Stimulated activated CD8-positive, alpha-beta memory T cell treated with anti-CD3 and anti-CD28 coated beads, Interleukin-15, amount 100 ng/mL, for 24 hours (primary cell): ENCODE measurements at places on chromosomes 2 and 18.

DNA sequence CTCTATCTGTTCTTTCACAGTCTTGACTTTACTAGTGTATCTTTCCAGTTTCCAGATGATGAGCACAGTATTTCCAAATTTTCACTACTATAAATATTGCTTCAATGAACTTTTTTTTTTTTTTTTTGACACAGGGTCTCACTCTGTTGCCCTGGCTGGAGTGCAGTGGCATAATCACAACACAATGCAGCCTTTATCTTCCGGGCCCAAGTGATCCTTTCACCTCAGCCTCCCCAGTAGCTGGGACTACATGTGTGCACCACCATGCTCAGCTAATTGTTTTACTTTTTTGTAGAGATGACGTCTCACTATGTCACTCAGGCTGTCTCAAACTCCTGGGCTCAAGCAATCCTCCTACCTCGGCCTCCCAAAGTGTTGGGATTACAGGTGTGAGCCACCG lies 142.8 kb downstream of the SRBD1 start:
- no peak for DNase-seq

DNA sequence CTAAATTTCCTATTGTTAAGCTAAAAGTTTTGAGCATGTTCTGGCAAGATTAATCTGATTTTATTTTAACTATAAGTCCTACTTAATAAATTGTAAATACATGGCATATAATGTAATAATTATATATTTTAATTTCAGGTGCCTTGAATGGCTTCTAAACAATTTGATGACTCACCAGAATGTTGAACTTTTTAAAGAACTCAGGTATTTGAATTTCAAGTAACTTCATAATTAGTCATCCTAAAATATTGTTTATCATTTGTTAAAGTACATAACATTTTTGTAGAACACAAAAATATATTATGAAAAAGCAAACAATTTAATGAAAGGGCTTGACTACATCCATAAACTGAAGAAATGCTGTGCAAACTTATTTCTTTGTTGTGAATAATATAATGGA lies 14.5 kb downstream of the GMCL1 start:
- no peak for DNase-seq

DNA sequence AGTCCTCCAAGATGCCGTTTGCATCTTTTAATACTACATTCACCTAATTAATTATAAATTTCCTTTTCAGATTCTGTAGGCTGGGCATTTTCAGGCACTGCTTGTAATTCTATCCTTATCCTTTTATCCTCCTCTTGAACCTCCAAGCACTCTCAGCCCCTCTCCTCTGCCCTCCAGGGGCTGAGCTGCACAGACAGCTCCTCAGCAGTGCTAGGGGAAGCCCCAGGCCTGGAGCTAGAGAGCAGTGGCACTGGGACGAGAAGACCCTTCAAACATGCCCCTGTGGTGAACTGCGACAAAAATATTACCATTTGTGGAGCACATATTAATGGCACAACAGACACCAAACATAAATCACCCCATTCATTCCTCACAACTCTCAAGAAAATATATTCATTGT lies 32.9 kb downstream of the CFAP210 start:
- no peak for DNase-seq

DNA sequence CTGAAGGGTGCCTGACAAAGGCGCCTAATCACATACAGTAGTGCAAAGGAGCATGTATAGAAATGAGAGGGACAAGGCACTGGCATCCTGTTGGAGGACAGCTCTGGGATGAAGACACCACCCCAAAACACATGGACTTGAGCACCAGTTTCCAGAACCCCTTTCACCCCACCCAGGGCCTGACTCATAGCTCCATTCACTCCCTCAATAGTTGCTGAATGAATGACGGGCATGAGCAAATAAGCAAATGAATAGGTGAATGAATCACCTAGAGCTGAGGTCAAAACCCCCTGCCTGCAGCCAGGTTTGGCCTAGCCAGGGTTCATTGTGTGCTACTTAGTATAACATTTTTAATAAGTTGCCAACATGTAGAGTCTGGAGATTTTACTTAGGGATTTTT lies 66.3 kb downstream of the NRP2 start:
- no peak for DNase-seq

- DNase-seq = no peak
These were observed 15.3 kb downstream of the VIT start for GRCh38 chr2:36711741-36712314.

DNA sequence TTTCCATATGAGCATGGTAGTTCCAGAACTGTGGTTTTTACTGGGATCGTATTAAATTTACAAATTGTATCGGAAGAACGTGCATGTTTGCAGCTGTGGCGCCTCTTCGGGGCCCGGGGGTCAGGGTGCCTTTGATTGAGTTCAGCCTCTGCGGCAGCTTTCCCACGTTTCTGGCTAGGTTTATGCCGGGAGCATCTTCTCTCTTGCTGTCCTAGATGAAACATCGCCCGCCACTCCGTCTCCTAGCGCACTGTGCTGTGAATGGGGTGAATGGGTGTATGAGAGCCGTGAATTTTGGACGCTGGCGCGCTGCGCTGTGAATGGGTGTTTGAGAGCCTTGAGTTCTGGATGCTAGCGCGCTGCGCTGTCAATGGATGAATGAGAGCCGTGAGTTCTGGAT lies 12.3 kb downstream of the PDCD1 start:
- DNase-seq = no peak

GRCh38 chr18:33818145-33818544 lies 240.1 kb downstream of the ASXL3 start:
- no peak for DNase-seq

DNA sequence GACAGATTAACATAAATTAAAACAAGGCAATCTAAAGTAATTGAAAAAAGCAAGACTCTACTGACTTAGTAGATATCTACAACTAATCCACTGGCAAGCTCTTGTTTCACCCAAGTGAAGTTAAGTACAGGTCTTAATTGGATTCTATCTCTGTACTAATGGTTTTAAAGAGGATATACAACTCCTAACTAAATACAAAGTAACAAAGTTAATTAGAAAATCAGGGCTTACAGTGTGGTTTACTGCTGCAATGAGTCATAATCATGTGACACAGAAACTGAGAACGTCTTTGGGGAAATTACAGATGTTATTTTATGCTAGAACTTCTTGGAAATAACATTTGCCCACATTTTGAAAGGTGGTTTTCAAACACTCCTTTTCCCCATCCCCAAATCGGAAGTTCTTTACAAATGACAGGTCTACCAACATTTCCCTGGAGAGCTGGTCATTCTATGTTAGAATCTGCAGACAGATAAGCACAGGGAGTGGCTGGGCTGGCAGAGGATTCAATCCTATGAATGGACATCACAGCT lies 245.3 kb downstream of the STK39 start:
- no peak for DNase-seq

DNA sequence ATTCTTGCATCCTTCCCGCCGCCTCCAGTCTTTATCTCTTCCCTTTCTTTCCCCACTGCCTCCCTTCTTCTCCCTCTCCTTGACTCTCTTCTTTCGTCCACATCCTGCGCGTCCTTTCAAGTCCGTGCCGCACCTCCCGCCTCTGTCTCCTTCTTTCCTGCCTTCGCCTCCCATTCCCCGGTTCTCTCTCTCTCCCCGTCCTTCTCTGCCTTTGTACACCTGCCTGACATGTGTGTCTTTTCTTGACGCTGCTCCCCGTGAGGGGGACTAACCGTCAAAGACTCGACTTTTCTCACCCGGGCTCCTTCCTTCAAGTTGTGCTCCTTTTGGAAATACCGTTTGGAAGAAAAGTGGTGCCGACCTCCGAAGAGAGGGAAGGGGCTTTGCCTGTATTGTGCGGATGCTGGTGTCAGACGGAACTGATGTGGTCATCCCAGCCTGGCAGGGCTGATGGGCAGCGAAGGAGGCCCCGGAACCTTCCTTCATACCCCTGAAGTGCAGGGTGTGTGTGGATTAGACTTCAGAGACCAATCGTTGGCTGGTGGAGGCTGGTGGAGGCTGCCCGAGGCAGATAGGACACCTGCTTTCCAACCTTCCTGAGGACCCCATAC lies 879 bp downstream of the TMEM178A start:
- no peak for DNase-seq

DNA sequence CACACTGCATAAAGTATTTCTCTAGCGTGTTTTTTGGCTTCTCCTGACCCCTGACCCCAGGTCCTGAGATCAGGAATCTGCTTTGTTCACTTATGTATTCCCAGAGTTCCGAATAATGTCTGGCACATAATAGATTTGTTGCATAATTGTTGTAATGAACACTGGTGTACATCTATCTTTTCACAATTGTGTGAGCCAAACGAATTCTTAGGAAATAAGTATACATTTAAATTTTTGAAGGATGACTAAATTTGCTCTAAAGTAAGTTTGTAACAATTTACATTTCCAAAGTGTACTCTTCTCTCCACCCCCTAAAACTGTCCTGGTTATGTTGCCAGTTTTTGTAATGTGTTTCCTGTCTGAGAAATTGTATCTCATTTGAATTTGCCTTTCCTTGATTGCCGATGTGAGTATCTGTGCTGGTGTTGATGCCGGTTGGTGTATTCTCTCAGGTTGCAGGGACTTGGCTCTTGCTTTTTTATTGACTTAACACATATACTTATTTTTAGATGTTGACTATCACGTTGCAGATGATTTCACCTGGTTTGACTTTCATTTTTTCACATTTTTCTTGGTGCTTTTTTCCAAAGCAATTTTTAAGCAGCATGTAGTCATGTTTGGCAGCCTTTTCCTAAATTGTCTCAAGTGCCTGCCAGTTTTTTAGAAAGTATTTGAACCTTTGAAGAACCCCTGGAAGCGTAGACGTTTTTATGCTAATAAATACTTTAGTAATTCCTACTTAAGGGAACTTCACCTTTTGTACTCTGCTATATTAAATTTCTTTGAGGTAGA lies 16.1 kb upstream of the FARP2 start:
- DNase-seq = no peak

DNA sequence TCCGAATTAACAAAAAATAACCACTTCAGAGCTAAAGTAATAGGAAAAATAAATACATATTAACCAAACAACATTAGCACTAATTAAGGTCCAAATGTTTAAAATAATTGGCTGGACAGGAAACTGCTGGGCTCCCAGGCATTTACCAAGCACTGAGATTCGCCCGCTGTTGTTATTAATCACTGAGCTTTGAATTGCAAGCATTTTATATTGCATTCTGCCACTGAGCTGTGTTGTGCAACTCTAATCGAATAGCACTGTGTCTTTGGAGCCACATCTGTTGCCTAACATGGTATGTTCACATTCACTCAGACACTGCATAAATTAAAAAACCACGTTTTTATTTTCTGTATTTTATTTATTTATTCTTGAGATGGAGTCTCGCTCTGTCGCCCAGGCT lies 88.9 kb downstream of the SOWAHC start:
- DNase-seq = no peak

DNA sequence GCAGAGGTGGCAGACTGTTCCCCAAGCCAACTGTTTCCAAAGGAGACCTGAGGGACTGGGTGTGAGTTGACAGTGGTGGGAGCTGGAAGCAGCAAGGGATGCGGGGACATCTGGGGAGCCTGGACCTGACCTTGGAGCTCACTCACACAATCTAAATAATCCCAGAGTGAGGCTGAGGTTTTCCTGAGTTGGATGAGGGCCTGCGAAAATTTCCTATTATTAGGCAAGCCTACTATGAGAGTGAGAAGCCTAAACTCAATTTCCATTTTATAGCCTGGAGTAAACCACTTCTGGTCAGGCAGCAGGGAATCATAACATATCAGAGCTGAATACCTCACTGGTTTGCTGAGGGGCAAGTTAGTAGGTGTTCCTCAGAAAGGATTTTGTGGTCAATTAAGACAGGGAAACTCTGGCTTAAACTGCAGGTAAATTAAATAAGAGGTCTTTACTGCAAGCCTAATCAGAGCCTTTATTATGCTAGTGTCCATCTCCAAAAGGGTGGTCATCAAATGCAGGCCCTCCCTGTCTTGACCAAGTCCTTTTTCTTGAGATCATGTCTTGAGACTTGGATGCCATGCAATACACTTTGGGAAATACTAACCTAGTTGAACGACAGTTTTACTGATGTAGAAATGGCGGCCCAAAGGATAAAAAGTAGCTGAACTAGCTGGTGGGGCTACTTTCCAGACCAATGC lies 1.7 kb upstream of the COX5B start:
- no peak for DNase-seq

GRCh38 chr18:55219059-55219458 lies 259.8 kb upstream of the CCDC68 start:
- DNase-seq = no peak

- no peak for DNase-seq
These were observed 314.7 kb downstream of the METTL4 start for GRCh38 chr18:2256577-2256976.

DNA sequence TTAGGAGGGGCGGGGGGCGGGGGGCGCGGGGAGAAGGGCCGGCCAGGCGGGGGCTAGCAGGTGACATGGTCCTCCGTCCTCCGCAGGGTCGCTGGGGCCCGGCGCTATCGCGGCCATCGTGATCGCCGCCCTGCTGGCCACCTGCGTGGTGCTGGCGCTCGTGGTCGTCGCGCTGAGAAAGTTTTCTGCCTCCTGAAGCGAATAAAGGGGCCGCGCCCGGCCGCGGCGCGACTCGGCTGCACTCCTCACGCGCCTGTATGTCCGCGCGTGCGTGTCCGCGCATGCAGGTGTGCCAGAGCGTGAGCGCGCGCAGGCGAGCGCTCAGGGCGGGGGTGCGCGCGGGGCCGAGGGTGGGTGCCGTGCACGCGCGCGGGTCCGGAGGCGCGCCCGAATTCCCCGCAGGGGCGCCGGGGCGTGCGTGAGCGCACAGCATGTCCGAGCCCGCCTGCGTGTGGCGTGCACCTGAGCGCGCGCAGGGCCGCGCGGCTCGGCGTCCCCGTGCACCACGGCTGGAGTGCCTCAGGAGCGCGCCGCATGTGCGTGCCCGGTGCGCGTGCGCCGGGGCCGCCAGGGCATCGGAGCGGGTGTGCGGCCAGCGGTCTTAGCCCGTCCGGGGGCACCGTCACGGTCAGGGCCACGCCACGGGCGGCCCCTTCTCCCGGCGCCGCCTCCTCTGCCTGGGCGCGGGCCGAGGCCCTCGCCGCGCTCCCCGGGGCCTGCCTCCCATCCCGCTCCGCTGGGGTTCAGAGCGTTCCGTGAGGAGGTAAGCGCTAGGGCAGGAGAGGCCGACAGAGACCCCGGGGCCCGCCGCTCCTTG lies 6.3 kb downstream of the SNORC start:
- DNase-seq = no peak

GRCh38 chr2:68115965-68116364 lies 41.7 kb upstream of the PNO1 start:
- no peak for DNase-seq

GRCh38 chr2:66813976-66814375 lies 379.1 kb downstream of the MEIS1 start:
- DNase-seq = no peak

- DNase-seq = no peak
These were observed 3.4 kb downstream of the OTX1 start for GRCh38 chr2:63053889-63054602.

- no peak for DNase-seq
These were observed at the start of gene RTKN for GRCh38 chr2:74441690-74442482. Gene RTKN (minus strand): TSS chr2:74441937. CDS start chr2:74441816, 121 bp downstream.

GRCh38 chr2:24842081-24843050 lies 49.1 kb downstream of the CENPO start:
- no peak for DNase-seq

DNA sequence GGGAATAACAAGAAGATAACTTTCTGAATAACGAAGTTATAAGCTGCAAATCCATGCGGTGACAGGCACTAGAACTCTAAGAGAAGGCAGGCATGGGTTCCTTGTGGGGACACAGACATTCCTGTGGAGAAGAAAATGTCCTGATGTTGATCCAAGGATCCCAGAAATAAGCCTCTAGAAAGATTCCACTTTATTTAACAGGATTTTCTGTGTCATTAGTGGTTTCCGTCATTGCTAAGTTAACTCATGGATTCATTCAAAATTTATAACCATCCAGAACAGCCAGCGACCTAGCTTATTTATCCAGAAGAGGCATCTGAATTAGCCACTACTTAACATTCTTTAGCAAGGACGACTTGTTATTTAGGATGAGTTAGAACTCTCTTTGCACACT lies 10.0 kb upstream of the CD302 start:
- no peak for DNase-seq
